Omental fat pad (tissue), 4 donors: ENCODE measurements at places on chromosomes 16 and 17. TPM values are rescaled to one million over a fixed set of nuclear protein-coding genes. Genes with fewer than 3 reads are reported as not detected.

DNA sequence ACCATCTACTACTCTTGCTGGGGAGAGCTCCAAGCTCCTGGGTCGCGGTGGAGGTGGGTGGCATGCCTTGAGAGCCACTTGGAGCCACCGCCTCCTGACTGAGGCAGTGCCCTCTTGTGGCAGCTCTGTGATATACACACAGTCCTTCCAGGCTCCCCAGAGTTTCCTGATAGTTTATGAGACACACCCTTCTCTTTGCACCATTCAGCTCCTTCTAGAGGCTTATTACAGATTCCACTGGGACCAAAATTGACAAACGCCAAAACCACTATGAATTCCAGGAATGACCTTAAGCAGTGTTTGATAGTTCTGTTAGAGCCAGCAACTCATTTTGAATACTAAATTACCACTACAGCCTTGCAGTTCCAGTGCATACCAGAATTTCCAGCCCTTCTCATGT, 170.1 kb upstream of the CDH13 start:
- DNase-seq: no peak

GRCh38 chr16:10013364-10013763, 168.9 kb downstream of the GRIN2A start:
- no peak for DNase-seq

The OTOA gene
- 1.1 TPM for total RNA-seq

- no peak for DNase-seq
These were observed 1161.5 kb downstream of the CDH11 start for GRCh38 chr16:63960321-63960720.

The KRT25 gene
- not detected for total RNA-seq

DNA sequence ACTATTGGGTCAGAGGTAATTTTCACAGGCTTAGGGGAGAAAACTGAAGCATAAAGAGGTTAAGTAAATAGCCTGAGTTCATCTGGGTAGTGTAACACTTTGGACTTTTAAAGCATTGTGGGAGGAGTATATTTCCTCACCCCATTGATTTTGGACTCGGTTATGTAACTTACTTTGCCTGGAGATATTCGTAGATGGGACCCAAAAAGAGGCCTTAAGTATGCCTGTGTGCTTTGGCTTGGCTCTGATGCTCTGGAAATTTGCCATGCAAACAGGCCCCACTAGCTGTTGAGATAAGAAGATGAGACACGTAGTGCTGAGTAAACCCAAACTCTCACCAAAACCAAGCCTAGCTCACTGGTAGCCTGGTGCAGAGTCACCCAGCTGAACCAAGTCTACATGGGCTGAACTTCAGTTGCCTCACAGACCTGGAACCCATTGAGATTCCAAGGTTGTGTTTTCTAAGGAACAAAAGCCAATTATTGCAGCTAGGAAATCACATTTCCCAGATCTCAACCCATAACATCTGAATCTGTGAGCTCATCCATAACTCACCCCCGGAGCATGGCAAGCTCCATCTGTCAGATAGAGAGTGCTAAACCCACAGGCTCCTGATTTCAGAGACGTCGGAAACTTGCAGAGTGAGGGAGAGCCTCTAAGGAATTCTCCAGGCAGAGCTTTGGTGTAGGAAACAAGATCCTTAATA, 536.0 kb upstream of the C16orf82 start:
- DNase-seq: no peak

DNA sequence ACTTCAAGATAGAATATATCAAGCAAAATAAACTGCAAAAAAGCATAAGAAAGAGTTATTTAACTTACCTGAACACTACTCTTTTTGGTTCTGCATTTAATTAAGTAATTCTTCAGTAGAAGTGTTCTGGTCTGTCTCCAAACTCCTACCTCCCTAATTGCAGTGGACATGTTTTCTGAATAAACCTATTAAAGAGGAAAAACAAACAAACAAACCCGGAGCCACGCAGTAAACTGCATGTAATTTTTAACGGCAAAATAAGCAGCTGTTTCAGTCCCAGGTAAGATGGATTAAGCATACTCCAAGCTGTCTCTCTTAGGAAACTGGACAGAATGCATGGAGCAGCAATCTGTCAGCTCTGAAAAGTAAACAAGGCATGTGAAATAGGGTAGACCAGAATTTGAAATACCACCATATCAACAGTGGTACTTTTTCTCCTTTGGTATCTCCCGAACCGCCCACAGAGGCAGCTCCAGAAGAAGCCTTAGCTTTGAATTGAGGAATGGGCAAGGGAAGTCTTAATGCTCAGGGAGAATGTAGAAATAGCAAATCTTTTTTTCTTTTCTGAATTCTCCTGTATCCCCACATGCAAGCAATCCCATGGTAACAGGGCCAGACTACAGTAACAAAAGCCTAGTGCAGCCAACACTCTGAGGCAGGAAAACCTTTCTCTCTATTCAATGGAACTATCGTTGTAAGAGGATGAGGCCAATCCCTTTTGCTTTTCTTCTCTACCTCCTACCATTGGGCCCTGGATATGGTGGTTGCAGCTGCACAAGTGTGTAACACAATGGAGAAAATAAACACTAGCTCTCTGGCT, 12.5 kb downstream of the ABCA5 start:
- no peak for DNase-seq

DNA sequence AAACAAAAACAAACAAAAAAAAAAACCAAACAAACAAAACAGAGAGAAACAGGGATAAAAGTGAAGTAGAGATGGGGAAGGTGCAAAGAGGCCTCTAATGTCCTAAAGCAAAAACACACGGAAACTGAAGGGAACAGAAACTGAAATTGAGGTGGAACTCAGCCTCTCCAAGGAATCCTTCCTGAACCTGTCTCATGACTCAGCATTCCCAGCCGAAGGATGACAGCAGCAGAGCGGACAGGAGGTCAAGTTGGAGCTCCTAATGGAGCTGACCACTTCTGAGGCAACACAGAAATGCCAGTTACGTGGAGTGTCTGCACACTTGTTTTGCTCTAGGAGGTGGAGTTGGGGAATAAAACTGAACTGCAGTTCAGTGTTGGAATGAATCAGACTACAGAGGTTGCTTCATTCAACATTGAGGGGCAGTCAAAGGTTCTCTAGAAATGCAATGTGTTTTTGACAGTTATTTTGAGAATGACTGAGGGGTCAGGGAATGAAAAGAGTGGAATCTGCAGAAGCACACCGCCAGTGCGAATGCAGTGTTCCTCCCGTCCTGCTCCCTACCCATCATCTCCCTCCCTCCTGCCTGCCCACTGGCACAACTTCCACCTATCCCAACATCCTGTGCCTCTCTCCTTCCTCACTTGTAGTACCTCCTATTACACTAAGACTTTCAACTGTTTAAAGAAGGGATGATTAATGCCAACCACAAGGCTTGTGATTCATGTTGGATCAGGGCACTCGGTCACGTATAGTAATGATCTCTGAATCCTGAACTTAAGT, 6.3 kb downstream of the UBE2O start:
- DNase-seq: no peak

DNA sequence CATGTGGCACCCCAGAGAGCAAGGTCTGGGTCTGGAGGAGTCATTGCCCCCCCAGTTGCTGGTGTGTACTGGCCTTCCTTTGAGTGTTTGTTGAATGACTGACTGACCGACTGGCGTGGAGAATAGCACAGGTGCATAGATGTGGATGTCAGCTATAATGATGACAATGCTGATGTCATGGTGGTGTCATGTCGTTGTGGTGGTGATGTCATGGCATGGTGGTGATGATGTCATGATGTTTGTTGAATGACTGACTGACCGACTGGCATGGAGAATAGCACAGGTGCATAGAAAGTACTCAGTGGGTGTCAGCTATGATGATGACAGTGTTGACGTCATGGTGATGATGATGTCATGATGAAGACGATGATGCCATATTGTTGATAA, 22.1 kb downstream of the TMEM114 start:
- DNase-seq: no peak

The SHISA9 gene
- total RNA-seq: not detected

The CD300LB gene
- 14.1 TPM for total RNA-seq

GRCh38 chr17:63631626-63632025, 9.4 kb downstream of the MAP3K3 start:
- no peak for DNase-seq

The WFDC1 gene
- total RNA-seq: 0.36 TPM

DNA sequence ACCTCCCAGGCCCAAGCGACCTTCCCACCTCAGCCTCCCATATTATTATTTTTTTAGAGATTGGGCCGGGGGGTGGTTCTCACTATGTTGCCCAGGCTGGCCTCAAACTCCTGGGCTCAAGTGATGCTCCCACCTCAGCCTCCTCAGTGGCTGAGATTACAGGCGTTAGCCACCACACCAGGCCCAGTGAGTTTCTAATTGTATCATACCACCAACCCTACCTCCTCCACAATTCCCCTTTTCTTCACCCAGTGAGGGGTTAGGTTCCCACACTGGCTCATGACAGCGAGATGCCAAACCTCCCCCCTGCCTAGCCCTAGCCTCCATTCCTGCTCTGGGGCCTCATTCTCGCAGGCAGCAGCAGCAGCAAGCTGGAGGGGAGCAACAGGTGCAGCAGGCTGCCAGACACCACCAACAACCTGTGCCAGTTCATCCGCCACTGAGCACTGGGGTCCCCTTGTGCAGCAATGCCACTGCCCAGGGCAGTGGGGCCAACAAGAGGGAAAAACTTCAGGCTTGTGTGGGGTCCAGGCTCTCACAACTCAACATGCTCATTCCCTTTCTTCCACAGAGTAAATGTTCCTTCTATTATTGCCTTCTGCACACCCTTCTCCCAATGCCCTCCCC, 9.1 kb downstream of the ATP6V0D1 start:
- no peak for DNase-seq

DNA sequence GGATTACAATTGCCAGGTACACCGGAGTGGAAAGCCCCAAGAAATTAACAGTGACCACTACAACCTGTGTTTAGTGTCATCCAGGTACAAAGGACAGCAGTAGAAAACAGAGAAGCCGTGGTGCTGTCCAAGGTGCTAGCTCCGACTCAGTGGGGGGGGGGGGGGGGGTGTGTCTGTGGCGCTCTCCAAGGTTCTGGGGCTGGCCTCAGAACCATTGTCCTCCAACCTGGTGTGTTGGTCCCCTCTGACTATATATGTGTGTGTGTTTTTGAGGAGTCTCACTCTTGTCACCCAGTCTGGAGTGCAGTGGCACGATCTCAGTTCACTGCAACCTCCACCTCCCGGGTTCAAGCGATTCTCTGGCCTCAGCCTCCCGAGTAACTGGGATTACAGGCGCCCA, 5.8 kb upstream of the ZNF23 start:
- no peak for DNase-seq

The NACA2 gene
- not detected for total RNA-seq

The HAPSTR1 gene
- total RNA-seq: 57.8 TPM

The HSD11B2 gene
- total RNA-seq: not detected

- DNase-seq: no peak
These were observed 162.8 kb upstream of the CDH11 start for GRCh38 chr16:65284626-65285025.

The PNMT gene
- 2.6 TPM for total RNA-seq

The TMEM92 gene
- total RNA-seq: 0.93 TPM

The NAGS gene
- total RNA-seq: 0.60 TPM

The CHST5 gene
- total RNA-seq: not detected

The CEMP1 gene
- total RNA-seq: not detected

GRCh38 chr17:43714465-43715149, 44.0 kb downstream of the SOST start:
- no peak for DNase-seq

The ANKFN1 gene
- 3.0 TPM for total RNA-seq

- DNase-seq: no peak
These were observed 8.1 kb downstream of the RSL1D1 start for GRCh38 chr16:11843206-11843605.

The PIPOX gene
- total RNA-seq: 2.3 TPM
